ENCODE measurements at places on chromosomes 1 and 21. TPM values are rescaled to one million over a fixed set of nuclear protein-coding genes. Genes with fewer than 3 reads are reported as not detected.

Gene LCE3E
- not detected for total RNA-seq

DNA sequence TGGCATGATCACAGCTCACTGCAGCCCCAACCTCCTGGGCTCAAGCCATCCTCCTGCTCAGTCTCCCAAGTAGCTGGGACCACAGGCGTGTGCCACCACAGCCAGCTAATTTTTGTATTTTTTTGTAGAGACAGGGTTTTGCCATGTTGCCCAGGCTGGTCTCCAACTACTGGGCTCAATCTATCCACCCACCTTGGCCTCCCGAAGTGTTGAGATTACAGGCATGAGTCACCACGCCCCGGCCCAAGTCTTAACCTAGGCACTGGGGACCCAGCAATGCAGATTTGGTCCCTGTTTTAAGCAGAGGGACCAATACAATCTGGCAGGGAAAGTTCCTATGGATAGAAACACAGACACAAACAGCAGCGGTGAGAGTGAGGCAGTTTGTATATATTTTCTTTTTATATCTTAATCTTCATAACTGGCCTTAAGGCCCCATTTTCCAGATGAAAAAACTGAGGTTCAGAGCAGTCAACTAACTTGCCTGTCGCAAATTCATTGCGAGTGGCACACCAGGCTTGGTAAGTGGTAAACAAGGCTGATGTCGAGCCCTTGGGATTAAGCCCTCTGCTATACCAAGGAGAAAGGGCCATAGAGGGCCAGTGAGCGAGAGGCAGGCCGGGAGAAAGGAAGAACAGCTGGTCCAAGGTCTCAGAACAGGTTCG, 77.8 kb upstream of the TINAGL1 start:
- DNase-seq = no peak

- no peak for DNase-seq
Measured at GRCh38 chr1:155250246-155250632, 5.0 kb downstream of the ENTREP3 start.

DNA sequence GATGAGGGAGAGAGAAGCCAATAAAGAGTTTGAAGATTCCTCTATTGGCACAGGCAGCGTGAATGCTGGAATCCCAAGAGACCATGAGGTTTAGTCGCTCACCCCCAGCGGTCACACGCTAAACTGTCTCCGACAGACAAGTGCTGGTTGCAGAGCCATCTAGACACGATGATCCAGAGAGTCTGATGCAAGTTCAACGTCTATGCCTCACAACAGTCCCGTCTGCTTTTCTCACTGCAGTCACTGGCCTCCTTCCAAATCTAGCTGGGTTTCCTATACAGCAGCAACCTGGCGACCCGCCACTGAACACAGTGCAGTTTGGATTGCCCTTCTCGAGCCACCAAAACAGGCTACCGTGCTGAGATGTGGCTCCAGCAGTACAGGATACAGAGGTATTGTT, 98.6 kb upstream of the KRTAP19-8 start:
- DNase-seq = no peak

- peak; percentile 89 for DNase-seq
Measured at GRCh38 chr1:26021647-26022403, at the start of gene EXTL1. EXTL1 (plus strand) TSS chr1:26021775; CDS start chr1:26022647, 872 bp downstream.

DNA sequence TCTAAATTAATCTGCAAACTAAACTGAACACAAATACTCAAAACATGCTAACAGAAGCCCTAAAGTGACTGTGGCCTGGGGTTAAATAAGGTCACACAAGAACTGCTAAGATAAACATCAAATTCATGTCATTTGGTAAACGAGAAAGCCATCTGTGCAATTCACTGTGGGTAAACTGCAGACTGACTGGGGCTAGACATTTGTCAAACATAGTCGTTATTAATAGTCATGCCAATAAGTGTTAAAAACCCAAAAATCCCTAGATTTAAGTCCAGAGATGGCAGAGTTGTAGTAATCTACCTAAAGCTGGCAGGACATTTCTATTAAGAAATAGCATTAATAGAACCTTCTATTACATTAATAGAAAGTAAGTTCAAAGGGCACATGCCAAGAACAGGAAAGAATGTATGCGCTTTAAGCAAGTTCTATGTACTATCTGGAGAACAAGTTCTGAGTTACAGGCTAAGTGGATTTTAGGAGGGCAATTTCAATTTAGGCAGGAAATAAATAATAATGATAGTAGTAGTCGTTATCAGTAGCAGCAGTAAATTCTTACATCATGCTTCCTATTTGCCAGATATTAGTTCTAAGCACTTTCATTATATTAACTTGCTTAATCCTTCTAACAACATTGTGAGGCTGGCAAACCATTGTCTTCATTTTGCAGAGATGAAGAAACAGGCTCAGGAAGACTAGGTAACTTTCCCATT, 8.6 kb downstream of the EDEM3 start:
- DNase-seq = no peak

DNA sequence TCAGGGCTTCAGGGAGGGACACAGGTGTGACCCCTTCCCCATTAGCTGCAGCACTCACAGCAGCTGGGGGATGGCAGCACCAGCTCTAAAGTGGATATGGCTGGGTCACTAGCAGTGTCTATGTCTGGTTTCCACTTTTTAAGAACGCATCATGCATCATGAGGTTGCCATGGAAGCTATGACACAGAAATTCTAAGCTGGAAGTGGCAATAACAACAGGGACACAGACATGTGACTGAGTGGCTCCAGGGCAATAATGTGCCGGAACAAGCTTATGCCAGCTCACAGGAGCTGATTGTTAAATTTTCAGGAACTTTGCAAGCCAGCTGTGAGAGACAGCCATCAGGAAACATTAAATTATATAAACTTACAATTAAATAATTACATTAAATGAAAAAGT, 51.2 kb upstream of the NFASC start:
- DNase-seq = no peak

Data from cardiac septum (tissue), 1 donor.